Activated CD4-positive, alpha-beta T cell treated with anti-CD3 and anti-CD28 coated beads, Interleukin-2, amount 50 U/mL, for 48 hours (primary cell): ENCODE measurements at places on chromosomes 12 and 14.

DNA sequence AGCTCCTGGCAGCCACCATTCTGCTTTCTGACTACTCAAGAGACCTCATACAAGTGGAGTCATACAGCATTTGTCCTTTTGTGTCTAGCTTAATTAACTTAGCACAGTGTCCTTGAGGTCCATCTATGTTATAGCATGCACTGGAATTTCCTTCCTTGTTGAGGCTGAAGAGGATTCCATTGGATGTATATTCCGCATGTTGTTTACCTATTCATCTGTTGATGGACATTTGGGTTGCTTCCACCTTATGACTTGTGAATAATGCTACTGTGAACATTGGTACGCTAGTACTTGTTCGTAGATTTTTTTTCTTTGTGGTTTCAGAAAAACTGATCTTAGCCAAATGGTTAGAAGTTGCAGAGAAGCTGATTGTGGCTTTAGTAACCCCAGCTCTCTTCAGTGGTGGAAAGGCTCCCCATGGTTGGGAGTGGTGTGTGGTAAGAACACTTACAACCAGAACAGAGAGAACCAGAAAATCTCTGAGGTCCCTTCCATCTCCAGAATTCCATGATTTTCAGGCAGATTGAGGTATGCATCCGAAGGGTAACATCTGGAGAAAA is 118.4 kb downstream of the SAMD4A start:
- DNase-seq: no peak

GRCh38 chr12:126998031-126998430 is 1268.9 kb upstream of the TMEM132C start:
- DNase-seq: no peak

GRCh38 chr14:33315721-33316120 is 377.0 kb downstream of the NPAS3 start:
- no peak for DNase-seq

- peak; percentile 83 for DNase-seq
Observed at GRCh38 chr12:108838194-108839017, 19.0 kb downstream of the SSH1 start.

- DNase-seq: peak; percentile 66
Observed at GRCh38 chr12:47860279-47860841, 40.7 kb upstream of the HDAC7 start.

DNA sequence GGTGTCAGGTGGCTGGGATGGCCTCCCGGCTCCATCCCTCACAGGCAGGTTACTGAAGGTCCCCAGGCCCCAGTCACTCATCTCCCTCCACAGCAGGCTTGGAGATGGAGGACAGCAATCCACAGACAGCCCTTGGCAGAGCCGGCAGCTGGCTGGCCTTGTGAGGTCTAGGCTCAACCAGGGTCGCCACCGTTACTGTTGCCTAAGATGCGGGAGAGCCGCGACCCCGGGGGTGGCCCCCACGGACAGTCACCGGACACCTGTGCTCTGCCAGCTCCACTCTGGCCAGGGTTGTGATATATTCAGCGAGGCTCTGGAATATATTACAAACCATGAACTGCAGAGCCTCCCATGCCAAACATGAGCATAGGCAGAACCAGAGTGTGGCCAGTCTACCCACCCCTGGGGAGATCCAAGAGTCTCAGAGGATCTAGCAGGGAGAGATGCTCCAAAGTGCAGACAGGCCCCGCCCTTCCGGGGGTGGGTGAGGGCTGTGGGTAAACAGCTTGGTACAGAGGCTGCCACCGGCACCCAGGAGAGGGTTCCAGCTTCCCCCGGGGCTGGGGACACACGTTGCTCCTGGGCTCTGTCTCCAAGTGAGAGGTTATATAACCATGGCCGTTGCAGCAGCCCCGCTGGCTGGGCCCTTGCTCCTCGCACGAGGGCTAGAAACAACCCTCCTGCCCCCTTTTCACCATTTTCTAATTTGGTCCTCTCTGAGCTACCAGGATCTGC is 55.9 kb upstream of the DIO3 start:
- DNase-seq: no peak

GRCh38 chr14:89618811-89619551 is 201.9 kb upstream of the FOXN3 start:
- DNase-seq: peak; percentile 64

DNA sequence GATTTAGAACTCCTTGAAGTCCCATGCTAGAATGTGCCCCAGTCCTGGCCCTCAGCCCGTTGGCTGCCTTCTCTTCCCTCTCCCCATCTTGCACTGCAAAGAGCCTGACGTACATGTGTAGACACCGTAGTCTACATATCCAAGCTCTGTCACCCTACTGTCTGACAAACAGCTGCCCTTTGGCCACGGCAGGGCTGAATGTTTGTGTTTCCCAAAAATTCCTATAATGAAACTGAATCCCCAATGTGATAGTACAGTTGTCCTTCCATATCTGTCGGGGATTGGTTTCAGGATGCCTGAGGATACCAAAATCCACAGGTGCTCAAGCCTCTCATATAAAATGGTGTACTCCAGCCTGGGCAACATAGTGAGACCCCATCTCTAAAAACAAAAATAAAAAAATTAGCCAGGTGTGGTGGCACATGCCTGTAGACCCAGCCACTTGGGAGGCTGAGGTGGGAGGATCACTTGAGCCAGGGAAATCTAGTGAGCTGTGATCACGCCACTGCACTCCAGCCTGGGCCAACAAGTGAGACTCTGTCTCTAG is 12.3 kb upstream of the TFCP2 start:
- no peak for DNase-seq

GRCh38 chr12:92079054-92079385 is 66.6 kb downstream of the BTG1 start:
- no peak for DNase-seq

DNA sequence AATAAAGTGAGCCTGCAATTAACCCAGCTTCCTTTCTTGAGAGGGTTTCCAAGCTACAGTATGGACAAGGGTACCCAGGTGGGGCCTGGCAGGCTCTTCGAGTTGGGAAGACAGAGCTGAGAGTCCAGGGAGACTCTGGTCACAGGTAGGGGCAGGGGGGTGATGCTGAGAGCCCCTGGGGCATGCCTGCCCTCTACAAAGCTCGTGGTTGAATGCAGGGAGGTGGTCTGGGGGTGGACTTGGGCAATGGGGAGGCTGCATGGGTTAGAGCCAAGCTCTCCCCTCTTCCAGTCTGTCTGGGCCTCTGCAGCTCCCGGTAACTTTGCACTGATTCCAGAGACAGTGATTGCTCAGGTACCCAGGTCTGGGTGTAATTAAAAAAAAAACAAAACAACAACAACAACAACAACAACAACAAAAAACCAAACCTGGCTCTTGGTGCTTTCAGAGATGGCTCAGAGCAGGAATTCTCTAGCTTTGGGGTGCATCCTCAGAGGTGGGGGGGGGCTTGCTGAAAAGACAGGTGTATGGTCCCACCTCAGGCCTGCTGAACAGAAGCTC is 30.8 kb upstream of the PPP2R5C start:
- no peak for DNase-seq

DNA sequence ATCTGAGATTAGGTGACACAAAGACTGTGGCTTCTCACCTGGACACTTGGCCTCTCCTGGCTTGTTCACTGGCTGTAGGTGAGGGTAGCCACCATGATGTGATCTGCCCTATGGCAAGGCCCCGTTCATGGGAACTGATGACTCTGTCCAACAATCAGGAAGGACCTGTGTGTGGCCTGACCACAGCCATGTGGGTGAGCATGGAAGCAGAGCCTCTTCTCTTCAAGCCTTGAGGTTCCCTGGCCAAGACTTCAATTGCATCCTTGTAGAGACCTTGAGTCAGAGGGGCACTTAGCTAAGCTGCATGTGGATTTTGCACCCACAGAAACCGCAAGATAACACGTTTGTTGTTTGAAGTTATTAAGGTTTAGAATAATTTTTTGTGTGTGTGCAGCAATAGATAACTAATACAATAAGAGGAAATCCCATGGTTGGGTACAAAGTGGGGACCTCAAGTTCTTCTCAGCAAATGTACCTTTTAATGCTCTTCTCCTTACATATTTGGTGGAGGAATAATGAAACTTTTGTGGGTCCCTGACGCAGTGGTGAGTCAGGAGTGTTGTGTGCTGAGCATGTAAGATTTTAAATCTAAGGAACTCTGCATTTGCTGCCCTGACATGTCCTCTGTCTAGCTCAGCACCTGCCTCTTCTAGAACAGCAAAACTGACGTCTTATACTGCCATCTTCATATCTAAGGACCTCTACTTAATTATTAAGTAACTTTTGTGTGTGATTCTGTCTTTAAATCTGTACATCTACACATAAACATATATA is 27.5 kb upstream of the PLEKHG7 start:
- DNase-seq: no peak

GRCh38 chr12:128982933-128983332 is 129.7 kb downstream of the GLT1D1 start:
- no peak for DNase-seq

DNA sequence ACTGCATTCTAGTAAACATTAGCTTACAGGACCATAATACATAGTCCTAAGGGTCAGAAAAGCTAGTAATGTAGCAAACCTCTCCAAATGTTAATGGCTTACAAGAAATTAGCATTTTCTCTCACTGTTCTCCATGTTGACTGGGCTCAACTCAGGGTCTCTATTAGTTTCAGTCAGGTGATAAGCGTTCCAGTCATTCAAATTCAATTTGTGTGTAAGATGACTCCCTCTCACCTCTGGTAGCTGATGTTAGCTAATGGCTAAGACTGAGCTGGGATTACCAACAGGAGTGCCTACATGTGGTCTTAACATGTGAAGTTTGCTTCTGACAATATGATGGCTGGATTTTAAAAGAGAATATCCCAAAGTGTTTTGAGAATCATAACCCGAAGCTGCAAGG is 630.5 kb upstream of the USP15 start:
- DNase-seq: no peak

DNA sequence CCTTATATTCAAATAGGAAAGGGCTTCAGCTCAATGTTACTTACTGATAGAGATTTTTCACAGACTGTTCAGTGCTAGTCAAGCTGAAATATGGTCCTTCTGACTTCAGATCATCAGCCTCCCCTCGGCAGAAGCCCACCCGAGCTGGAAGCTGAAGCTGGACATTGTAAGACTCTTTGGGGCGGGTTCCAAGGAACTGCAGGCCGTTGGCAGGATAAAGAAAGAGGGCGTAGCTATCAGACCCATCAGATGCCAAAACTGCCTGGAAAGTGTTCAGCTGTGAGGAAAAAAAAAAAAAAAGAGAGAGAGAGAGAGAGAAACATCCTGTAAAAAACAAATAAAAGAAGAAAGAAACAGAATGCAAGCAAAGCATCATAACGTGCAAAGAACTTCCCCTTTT is 8.8 kb downstream of the NID2 start:
- no peak for DNase-seq

DNA sequence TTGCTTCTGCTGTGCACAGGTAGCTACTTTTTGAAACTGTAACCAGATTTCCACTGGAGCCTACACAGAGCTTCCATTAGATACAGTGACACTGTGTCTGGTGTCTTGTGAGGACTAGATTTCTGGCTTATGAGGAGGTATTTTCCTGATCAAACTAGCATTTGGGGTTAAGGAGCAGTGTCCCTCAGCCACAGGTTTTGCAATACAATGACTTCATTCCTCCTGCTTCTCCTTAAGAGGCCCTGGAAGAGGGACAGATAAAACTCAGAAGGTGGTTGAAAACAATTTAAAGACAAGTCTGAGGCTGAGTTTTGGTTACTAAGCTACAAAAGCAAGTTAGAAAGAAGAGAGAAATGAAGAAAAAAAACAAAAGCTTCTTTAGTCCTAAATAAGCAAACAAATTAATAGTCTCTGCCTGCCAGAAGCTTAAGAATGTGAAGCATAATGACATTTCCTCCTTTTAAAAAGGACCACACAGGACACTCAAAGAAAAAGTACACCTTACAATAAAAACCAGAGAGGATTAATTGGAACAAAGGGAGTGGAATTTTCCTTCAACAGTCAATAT is 53.0 kb downstream of the PKP2 start:
- no peak for DNase-seq

DNA sequence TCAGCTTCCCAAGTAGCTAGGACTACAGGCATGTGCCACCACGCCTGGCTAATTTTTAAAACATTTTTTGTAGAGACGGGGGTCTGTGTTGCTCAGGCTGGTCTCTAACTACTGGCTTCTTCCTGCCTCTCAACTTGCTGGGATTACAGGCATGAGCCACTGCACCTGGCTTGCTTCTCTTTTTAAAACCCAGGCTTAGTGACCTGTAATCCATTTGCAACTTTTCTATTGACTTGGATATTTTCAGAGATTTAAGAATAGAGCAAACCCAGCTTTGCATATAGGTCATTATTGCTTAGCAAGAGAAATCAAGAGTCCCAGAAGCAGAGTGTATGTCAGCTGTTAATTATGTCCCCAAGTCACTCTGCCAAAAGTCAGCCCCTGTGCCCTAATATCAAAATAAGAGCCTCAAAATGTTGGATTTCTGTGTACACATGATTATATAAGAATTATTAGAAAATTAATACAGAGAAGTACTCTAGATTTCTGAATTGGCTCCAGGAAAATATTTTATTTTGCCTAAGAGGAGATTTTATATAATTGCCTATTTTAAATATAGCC is 24.9 kb downstream of the TCP11L2 start:
- no peak for DNase-seq

DNA sequence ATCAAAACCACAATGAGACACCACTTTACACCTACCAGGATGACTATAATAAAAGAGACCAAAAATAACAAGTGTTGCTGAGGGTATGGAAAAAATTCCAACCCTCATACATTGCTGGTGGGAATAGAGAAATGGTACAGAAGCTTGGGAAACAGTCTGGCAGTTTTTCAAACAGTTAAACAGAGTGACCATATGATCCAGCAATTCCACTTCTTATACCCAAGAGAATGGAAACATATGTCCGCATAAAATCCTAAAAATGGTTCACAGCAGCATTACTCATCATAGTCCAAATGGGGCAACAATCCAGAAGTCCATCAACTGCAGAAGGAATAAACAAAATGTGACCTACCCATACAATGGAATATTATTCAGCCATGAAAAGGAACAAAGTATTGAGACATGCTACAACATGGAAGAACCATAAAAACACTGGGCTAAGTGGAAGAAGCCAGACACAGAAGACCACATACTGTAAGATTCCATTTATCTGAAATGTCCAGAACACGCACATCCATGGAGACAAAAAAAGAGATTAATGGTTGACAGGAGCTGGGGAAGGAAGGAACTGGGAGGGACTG is 44.5 kb downstream of the CHGA start:
- no peak for DNase-seq

DNA sequence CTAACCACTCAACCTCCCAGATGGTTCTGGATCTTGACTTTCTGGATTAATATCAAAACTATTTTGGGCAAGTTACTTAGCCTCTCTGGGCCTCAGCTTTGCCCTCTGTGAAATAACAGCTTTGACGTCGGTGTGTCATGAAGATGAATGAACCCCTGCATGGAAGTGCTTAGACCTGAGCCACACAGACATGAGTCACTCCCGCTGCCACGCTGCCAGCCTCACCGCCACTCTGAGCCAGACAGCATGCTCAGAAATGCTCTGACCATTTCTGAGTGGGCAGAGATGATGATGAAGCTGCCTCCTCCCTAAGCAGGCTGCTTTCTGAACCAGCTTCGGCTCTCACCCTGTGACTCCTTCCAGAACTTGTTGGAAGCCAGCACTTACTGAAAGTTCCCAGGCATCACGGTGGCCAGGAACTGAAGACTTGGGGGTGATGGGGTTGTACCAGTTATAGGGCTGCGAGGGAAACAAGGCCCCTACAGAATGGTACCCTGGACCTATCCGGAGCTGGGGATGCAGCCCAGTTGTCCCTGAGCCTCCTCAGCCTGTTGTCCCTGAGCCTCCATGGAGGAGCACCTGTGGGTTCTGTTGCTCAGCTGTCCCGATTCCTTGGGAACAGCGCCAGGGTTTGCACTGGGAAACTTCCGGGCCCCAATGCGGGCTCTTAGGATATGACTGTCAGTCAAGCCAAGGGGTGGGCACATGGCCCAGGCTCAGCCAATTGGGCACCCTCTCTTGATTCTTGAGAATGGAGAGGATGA is 2.0 kb upstream of the CCDC197 start:
- DNase-seq: peak; percentile 77

GRCh38 chr12:57449375-57449774 is 5.7 kb upstream of the INHBE start:
- DNase-seq: no peak
